CD4-positive, alpha-beta memory T cell (primary cell): ENCODE measurements at places on chromosomes 1 and 21. TPM values are rescaled to one million over a fixed set of nuclear protein-coding genes. Genes with fewer than 3 reads are reported as not detected.

- DNase-seq: no peak
- no peak overlapping the region for H3K4me3 ChIP-seq
- no peak overlapping the region for H3K27ac ChIP-seq
- no peaks in the 10 kb centered on the region for H3K36me3 ChIP-seq
- H3K4me1 ChIP-seq: no peaks in the 10 kb centered on the region
These were observed 207.2 kb downstream of the CHRM3 start for GRCh38 chr1:239593527-239593926.

GRCh38 chr1:83631851-83632250, 367.1 kb downstream of the TTLL7 start:
- H3K27ac ChIP-seq: no peak overlapping the region
- no peaks in the 10 kb centered on the region for H3K36me3 ChIP-seq
- H3K4me1 ChIP-seq: no peaks in the 10 kb centered on the region

Gene OR10Z1
- polyA plus RNA-seq: not detected

Gene TDRD10
- not detected for polyA plus RNA-seq

Gene JAM2
- 0.39 TPM for polyA plus RNA-seq
